Mucosa of descending colon (tissue), 3 donors: ENCODE measurements at places on chromosomes 7 and 10. TPM values are rescaled to one million over a fixed set of nuclear protein-coding genes. Genes with fewer than 3 reads are reported as not detected.
A peak's percentile ranks its signal among the peaks of the same experiment; 100 is the strongest.

- no peak for DNase-seq
Observed at GRCh38 chr7:66899552-66900280, 21.3 kb upstream of the TMEM248 start.

DNA sequence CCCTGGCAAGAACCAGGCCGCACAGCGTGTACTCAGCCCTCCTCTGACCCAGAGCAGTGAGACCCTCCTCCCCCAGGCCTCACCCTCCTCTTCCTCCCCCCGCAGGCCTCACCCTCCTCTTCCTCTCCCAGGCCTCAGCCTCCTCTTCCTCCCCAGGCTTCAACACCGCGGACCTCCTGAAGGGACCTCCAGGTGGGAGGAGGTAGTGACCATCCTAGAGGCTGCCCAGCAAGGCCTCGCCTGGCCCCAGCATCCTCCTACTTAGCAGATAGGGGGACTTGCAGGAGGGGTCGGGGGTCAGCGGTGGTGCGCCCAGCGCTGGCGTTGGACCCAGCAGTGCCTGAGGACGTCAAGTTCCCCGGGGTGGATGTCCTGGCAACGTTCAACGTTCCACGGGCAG, 270.8 kb downstream of the ELFN1 start:
- DNase-seq: peak; percentile 56

The CTAGE8 gene
- total RNA-seq: 13.8 TPM

GRCh38 chr7:133790911-133791310, 336.2 kb upstream of the LRGUK start:
- no peak for DNase-seq

DNA sequence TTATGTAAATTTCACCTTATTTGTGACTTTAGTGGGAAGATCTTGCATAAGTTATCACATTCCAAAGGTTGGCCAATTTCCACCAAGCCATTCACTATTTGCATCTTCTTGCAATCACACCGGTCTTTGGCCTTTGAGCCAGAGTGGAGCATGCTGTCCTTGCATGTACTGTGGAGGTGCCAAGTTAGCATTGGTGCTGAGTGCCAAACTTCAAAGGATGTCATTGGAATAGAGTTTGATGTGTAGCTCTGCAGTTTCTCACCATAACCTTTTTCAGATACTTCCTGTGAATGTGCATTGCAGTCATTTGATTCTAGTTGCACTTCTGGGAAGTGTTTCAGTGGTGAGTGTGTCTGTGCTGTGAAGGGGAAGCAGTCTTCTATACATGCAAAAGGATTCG, 620.6 kb downstream of the SUGCT start:
- DNase-seq: no peak

DNA sequence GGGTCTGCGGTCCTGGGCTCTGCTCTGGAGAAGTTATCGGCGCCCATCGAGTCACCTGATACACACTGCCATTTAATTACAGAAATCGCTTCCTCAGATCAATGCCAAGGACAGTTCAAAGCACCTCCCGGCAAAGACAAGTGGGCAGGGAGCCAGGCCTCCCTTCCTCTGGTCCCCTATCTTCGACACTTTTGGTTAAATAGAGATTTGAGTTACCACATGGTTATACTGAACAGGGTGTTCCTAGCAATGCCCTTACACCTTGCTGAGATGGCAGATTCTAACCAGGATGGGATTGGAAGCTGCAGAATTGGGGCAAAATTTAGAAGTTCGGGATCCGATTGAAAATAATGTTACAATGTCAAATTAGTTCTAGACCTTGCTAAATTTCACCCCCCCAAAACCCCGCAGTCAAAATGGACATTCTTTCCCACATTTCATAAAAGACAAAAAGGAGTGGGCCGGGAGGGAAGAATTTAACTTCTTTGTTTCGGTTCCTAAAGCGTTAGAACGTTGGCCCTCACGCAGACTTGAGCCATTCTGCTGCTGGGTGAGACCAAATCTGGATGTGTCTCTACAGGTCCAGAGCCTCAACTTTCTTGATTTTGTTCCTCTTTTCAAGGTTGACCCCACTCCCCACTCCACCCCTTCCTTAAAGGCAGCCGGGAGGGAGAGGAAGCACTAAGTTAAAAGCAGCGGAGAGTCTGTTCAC, 2.2 kb upstream of the DLX5 start:
- no peak for DNase-seq

The CHST15 gene
- 4.8 TPM for total RNA-seq

The GLI3 gene
- total RNA-seq: 8.8 TPM

The COL17A1 gene
- total RNA-seq: 95.1 TPM

GRCh38 chr7:117759950-117760640, 113.1 kb downstream of the CTTNBP2 start:
- DNase-seq: no peak

- DNase-seq: no peak
Observed at GRCh38 chr7:50327443-50327842, 22.9 kb downstream of the IKZF1 start.

GRCh38 chr10:103193820-103194529, 903 bp upstream of the NT5C2 start:
- DNase-seq: no peak

DNA sequence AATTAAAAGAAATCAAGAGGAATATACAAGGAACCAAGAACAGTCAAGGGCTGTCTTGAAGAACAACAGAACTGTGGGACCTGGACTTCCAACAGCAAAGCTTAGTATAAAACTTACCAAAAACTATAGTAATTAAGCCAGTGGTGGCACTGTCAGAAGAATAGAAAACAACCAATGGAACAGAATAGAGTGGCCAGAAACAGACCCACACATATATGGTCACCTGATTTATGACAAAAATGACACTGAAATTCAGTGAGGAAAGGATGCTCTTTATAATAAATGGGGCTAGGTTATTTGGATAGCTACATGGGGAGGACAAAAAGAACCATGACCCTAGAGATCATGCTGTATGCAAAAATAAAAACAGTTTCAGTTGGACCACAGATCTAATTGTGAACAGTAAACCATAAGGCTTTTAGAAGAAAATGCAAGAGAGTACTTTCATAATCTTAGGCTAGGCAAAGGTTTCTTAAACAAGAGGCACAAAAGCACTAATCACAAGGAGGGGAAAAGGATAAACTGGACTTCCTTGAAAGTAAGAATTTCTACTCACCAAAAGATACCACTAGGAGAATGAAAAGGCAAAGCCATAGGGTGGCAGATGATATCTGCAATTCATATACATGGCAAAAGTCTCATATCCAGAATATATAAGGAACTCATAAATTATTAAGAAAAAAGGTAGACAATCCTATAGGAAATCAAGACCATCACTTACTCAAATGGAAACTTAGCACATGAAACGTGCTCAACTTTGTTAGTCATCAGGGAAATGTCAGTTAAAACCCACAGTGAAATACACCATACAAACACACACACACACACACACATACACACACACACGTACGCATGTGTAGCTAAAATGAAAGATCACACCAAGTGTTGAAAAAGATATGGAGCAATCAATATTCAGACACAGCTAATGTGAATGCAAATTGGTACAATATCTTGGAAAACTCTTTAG, 20.8 kb downstream of the HYCC1 start:
- DNase-seq: no peak

DNA sequence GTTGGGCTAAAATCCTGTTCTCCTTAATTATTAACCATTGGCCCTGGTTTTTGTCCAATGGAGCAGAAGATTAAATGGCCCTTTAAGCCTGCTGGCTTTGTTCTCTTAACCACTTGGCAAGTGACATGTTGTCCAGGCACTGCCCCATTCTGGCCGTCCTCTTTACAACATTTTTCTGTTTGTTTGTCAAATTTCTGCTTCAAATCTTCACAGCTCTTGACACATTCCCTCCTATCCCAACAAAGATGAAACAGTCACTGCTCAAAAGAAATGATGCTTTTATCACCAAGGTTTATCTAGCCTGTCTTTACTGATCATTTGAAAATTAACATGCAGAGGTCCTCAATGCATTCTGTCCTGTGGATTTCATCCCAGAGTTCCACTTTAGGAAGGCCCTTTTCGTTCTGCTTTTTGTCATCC, 700.4 kb downstream of the KCNMA1 start:
- DNase-seq: no peak

GRCh38 chr10:8056871-8057331, 2.4 kb downstream of the GATA3 start:
- DNase-seq: no peak

GRCh38 chr10:112352044-112352443, 21.9 kb upstream of the ACSL5 start:
- peak; percentile 2 for DNase-seq

DNA sequence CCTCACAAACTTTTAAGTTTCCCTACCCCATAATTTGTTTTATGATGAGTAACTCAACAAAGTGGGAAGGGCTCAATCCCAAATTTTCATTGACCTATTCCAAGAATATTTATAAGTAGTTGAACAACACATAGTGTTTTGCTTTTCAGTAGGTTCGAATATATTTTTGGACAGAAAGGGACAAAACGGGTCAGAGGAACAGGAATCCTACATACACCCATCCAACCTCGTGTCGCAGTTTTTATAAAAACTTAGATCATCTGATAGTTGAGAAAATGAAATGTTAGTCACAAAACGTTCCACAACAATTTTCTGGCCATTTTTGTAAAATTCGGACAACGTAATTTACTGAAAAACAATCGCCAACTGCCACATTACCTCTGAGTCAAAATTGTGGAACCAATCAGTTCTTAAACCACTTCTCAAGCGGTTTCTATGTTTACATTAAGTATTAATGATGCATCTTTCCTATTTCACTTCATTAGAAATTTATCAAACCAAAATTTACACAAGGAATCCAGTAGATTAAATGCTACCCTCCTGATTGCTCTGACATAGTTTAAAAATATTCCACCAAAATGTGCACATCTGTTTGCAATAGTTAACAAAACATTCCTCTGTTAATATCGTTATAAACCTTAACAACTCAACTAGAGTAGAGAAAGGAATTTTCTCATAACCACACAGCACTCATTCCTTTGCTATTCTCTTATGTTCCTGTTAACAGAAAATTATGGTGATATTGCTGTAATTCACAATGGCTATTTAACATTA, 6.3 kb downstream of the WNT16 start:
- no peak for DNase-seq

The FRMD4A gene
- total RNA-seq: 9.8 TPM

The IL15RA gene
- total RNA-seq: 20.6 TPM

- no peak for DNase-seq
Observed at GRCh38 chr7:148523550-148523949, 67.0 kb upstream of the C7orf33 start.

The NME8 gene
- total RNA-seq: not detected

- DNase-seq: no peak
Observed at GRCh38 chr10:83539528-83540308, 599.6 kb upstream of the GHITM start.

DNA sequence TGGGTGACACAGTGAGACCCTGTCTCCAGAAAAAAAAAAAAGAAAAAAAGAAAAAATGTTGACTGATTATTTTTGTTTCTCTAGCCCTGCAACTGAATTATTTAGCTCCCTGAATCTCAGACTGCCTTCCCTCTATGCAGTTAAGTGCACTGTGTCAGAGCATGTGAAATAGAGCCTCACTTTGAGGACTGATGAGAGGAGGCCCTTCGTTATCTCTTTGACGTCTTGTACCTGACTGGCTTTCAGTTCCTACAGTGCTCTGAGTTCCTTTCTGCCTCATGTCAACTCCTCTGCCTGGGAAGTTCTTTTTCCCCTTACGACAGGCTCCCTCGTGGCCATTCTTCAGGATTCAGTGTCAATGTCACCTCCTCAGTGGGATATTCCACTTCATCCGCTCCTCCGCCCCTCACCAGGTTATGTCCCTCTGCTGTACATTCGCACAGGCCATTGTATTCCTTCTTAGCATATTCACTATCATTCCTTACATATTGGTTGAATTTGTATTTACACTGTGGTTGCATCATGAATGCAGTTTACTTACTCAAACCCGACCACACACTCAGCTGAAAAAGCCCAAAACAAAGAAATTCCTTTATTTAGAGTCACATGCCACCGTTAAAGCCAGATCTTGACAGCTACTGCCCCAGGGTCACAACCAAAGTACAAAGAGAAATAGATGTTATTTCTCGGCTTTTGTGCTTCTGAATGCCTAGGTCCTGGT, 18.1 kb upstream of the CAMK2G start:
- DNase-seq: no peak

- peak; percentile 54 for DNase-seq
Observed at GRCh38 chr10:24039897-24040296, 169.0 kb upstream of the KIAA1217 start.

The ANKRD22 gene
- total RNA-seq: 30.6 TPM

DNA sequence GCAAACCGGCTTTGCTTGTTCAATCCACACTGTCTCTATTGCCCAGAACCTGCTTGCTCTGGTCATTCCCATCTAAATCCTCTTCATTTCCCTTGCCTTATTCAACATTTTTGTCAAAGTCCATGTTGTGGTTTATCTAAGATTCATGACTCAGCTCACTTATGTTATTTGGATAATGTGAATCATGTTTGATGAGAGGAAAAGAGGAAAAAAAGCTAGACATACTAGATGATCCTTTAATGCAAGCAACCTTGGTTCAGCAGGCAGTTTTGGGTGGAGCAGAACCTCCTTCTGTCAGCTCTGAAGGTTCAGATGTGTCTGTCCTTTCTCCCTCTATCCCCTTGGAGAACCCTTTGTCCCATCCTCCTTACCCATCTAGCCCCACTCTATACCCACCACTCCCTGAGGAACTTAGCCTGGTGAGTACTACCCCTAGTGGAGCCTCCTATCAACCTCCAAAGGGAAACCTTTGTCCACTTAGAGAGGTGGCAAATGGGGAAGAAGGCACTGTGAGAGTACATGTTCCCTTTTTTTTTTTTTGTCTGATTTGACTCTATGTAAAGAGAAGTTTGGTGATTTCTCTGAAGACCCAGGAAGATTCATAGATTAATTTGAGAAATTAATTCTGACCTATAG, 2.1 kb upstream of the SAMD9L start:
- DNase-seq: no peak

DNA sequence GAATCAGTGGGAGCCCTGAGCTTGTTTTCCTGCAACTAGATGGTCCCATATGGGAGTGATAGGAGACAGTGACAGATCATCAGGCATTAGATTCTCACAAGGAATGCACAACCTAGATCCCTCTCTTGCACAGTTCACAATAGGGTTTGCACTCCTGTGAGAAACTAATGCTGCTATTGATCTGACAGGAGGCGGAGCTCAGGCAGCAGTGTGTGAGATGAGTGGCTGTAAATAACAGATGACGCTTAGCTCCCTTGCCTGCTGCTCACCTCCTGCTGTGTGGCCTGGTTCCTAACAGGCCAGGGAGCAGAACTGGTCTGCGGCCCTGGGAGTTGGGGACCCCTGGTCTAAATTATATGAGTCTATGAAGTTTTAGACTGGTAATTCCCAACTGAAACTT, 3.9 kb downstream of the MIOS start:
- no peak for DNase-seq

- no peak for DNase-seq
Observed at GRCh38 chr10:118910702-118911101, 118.8 kb upstream of the NANOS1 start.

DNA sequence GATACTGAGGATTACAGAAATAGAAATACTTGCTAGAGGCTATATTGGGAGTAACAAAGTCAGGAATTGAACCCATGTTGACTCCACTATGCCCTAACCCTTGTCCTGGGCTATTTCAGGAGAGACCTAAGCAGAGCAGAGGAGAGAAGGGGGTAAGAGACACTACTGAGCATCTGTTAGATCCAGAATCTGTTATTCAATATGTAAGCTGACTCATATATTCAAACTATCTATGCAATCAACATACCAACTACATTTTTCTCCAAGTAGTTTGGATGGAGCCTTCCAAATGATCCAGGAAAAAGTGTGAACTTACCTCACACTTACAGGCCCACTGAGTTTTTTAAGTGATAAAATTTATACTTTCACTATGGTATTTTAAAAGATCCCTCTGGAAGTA, 216.1 kb downstream of the IMMP2L start:
- DNase-seq: no peak
